Activated CD8-positive, alpha-beta memory T cell treated with anti-CD3 and anti-CD28 coated beads for 1 hour (primary cell): ENCODE measurements at places on chromosomes 1 and 21.
A peak's percentile ranks its signal among the peaks of the same experiment; 100 is the strongest.

GRCh38 chr1:198849093-198849492, 210.3 kb downstream of the PTPRC start:
- no peak for DNase-seq

GRCh38 chr1:115655306-115655663, 13.5 kb downstream of the VANGL1 start:
- no peak for DNase-seq

GRCh38 chr1:24317081-24317480, 2.1 kb upstream of the GRHL3 start:
- DNase-seq: no peak

- no peak for DNase-seq
Measured at GRCh38 chr1:247576514-247576913, 11.6 kb upstream of the OR2G2 start.

DNA sequence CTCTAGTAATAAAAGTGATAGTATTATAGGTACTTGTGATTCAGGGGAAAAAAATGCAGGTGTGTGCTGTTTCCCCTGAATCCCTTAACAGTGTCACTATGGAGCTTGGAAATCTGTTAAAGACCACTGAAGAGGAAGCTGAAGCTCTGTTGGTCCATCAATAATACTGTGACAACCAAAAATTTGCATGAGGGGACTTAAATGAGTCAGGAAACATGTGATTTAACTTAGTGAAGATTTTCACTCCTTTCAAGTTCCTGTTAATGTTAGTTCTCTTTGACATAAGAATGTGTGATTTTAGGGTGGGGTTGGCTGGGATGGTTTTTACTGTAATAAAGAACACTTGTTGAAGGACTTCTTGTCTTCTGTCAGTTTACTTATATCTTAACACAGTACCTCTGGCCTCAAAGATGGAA, 32.0 kb downstream of the VANGL2 start:
- DNase-seq: no peak

GRCh38 chr1:219806642-219807041, 121.7 kb downstream of the SLC30A10 start:
- DNase-seq: no peak

- no peak for DNase-seq
Measured at GRCh38 chr1:3504151-3504821, 49.8 kb downstream of the ARHGEF16 start.

DNA sequence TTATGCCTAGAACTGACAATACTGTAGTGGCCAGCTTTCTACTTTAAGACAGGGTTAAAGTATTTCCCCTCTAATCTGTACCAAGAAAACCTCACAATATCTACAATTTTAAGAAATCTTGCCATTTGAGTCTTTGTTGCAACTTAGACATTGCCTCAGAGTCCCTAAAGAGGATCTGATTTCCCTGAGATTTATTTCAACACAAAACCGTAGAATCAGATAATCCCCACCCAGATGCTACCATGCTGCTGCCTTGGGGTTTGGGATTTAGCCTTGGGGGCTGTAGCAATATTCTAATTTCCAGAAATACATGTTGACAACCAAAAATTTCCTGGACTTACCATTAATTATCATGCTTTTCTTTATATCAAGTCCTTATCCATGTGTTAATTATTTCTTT, 50.3 kb upstream of the DENND1B start:
- DNase-seq: no peak

DNA sequence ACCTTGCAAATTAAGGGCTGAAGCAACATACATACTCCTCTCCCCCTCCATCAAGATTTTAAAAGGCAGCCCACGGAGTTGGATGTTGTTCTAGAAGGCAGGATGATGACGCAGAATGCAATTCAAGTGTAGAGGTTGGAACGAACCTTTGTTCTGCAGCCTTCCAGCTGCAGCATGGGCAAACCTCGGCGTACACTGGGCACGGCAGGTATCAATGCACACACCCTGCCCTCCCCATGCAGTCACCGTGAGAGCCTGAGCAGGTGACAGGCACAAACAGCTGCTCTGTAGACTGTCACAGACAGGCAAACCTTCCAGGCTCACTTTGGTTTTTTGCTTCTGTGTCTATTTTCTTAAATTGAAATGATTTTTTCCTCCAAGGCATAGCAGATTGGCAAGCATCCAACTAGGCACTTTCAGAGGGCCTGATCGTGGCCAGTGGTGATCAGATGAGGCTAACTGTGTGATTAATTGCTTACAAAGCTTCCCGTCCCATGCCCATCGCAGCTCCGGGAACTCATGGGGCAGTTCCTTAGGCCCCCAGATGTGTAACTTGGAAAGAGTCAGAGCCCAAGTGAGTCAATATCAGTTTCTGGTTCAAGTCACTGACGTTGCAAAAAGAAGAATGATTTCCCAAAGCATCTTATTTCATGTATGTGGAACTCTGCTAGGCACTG, 82.3 kb downstream of the ITPKB start:
- DNase-seq: peak; percentile 56
